ENCODE measurements at places on chromosomes 2 and 18. TPM values are rescaled to one million over a fixed set of nuclear protein-coding genes. Genes with fewer than 3 reads are reported as not detected.

DRC1 gene
- not detected for total RNA-seq

SIX3 gene
- total RNA-seq, result not detected

EMX1 gene
- total RNA-seq, result not detected

FSIP2 gene
- 4.3 TPM for total RNA-seq

UGT1A7 gene
- not detected for total RNA-seq

SPHKAP gene
- total RNA-seq, result not detected

CAVIN2 gene
- total RNA-seq, result 235 TPM

KHK gene
- total RNA-seq, result 21.6 TPM

FBXO48 gene
- total RNA-seq, result 0.55 TPM

POLR1B gene
- total RNA-seq, result 41.4 TPM

MC2R gene
- total RNA-seq, result not detected

HAAO gene
- total RNA-seq, result 3.1 TPM

DNAH6 gene
- 1.0 TPM for total RNA-seq

NYAP2 gene
- total RNA-seq, result not detected

SLC23A3 gene
- total RNA-seq, result 0.26 TPM

MRO gene
- total RNA-seq, result 0.26 TPM

TRIB2 gene
- total RNA-seq, result 83.6 TPM

UGT1A1 gene
- not detected for total RNA-seq

FAP gene
- 10.5 TPM for total RNA-seq

DSG4 gene
- not detected for total RNA-seq

PRSS56 gene
- not detected for total RNA-seq

NLRC4 gene
- total RNA-seq, result 1.5 TPM

SLC38A11 gene
- total RNA-seq, result under 0.01 TPM

SLC11A1 gene
- 14.0 TPM for total RNA-seq

TEX44 gene
- total RNA-seq, result not detected

SERPINE2 gene
- total RNA-seq, result 62.1 TPM

RESP18 gene
- not detected for total RNA-seq

CYBRD1 gene
- total RNA-seq, result 230 TPM

OLA1 gene
- total RNA-seq, result 52.6 TPM

GALNT5 gene
- total RNA-seq, result not detected

LBH gene
- 35.6 TPM for total RNA-seq

EVA1A gene
- total RNA-seq, result 1.2 TPM

NEU2 gene
- not detected for total RNA-seq

SMYD1 gene
- total RNA-seq, result 0.07 TPM

TMEM178A gene
- not detected for total RNA-seq

G6PC2 gene
- 0.95 TPM for total RNA-seq

LRP1B gene
- total RNA-seq, result 0.79 TPM

TFCP2L1 gene
- 3.9 TPM for total RNA-seq

PPM1G gene
- total RNA-seq, result 32.6 TPM

CFC1 gene
- not detected for total RNA-seq

SGPP2 gene
- total RNA-seq, result 8.6 TPM

SP5 gene
- 4.2 TPM for total RNA-seq

RAB6C gene
- not detected for total RNA-seq

KCNE4 gene
- total RNA-seq, result 52.8 TPM

LOXL3 gene
- 13.9 TPM for total RNA-seq

ALPI gene
- not detected for total RNA-seq

IL1F10 gene
- total RNA-seq, result not detected

BCL2L11 gene
- 2.0 TPM for total RNA-seq

HOXD4 gene
- total RNA-seq, result 16.5 TPM

CNNM4 gene
- total RNA-seq, result 0.77 TPM

Measured in uterus (tissue), 4 donors.